Caki2 (cell line): ENCODE measurements at places on chromosomes 16 and 17. TPM values are rescaled to one million over a fixed set of nuclear protein-coding genes. Genes with fewer than 3 reads are reported as not detected.

The ARL5C gene
- total RNA-seq, result not detected in 2 replicates

- peak; percentile 6 for DNase-seq
These were observed 78.9 kb downstream of the TRIM37 start for GRCh38 chr17:59027750-59028149.

DNA sequence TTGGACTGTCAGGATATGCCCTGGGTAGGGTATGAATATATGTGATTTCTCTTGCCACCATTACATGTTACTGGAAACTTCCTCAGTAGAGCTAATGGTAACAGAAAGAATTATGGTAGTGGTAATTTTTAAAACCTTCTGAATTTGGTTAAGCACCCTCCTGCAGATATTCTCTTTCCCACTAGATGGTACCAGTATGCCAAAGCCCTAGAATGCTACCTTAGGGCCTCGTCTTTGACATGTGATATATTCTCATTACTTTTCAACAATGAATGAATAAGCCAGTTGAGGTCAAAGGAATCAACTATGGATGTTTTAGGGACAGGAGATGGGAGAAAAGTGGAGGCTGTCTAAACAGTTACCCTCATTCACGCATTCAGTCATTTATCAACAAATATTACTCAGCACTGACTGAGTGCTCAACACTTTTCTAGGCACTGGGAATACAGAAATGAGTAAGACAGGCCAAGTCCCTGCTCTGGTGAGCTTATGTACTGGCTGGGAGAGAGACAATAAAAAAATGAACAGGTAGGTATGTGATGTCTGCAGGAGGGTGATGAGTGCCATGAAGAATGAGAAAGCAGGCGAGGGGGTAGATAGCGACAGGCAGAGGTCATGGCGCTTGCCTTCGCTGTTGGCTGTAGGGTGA, 14.7 kb downstream of the CDH13 start:
- peak; percentile 37 for DNase-seq

DNA sequence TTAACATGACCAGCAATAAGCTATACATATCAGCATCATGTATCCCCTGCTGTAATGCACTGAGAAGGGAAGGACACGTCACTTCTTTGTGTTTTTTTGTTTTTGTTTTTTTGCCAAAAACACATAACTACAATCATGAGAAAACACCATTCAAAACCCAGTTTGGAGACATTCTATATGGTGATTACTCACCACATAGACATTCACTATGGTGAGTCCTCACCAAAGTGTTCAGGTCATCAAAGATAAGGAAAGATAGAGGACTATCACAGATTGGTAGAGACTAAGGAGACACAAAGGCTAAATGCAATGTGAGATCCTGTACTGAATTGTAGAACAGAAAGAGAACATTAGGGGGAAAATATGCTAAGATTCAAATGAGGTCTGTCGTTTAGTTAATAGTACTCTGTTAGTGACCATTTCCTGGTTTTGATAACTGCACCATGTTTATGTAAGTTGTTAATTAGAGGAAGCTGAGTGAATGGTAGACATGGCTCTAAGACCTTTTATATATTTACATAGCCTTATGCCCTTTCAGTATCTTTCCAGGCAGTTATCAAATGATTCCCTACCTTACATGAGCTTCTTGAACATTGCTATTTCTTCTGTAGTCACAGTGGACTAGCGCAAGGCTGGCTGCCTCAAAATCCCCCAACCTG, 46.6 kb downstream of the PIK3R5 start:
- DNase-seq, result no peak

- peak; percentile 8 for DNase-seq
These were observed 22.9 kb downstream of the DHRS7C start for GRCh38 chr17:9768381-9768934.

DNA sequence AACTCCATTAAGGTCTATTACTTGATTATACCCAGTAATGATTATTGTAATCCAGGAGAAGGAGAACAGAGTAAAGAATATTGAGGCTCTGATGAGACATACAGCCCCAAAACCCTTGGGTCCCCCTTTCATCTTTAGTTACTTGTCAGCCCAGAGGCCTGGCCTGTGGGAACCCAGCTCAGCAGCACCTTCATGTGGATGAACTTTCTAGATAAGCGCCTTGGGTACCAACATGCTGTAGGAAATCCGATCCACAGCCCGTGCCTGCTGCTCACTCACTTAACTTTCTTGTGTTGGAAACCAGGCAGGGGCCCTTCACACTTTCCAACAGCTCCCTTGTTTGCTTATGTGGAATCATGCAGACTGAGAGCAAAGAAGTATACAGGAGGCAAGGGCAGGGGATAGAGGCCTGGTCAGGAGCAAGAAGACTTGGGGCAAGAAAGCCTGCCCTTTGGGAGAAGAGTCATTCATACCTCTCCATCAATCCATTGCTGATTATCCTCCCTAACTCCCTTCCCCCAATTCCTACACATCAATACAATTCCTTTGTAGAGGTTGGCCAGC, 64.0 kb upstream of the SOX9 start:
- DNase-seq, result no peak

- DNase-seq, result no peak
These were observed 4.3 kb downstream of the MYH8 start for GRCh38 chr17:10417431-10417830.

The DRC7 gene
- 0.35 TPM in 1 of 2 replicates, not detected in the other for total RNA-seq

DNA sequence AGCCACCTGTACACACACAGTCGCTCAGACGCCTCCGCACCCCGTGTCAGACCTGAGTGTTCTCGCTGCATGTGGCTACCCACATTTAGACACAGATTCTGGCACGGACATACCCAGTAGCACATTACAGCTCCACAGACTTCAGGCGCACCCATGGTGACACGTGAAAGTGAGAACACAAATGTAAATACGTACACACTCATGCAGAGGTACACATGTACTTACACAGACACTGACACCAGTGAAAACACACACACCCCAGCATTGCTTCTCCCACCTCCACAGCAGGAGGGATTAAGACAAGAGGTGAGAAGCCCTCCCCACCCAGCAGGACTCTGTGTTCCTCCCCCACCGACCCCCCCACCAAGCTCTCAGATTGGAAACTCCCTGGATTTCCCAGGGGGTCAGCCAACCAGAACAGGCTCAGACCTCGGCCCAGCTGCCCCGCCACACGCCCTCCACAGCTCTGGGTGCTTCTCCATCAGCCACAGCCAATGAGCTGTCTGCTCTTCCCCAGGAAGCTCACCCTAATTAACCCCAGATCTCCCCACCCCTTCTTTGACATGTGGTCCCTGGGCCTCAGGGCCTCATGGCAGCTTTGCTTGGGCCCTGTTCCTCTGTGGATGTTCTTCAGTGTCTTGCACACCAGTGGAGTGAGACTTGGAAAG, 5.3 kb upstream of the FOXN1 start:
- DNase-seq, result peak; percentile 40

DNA sequence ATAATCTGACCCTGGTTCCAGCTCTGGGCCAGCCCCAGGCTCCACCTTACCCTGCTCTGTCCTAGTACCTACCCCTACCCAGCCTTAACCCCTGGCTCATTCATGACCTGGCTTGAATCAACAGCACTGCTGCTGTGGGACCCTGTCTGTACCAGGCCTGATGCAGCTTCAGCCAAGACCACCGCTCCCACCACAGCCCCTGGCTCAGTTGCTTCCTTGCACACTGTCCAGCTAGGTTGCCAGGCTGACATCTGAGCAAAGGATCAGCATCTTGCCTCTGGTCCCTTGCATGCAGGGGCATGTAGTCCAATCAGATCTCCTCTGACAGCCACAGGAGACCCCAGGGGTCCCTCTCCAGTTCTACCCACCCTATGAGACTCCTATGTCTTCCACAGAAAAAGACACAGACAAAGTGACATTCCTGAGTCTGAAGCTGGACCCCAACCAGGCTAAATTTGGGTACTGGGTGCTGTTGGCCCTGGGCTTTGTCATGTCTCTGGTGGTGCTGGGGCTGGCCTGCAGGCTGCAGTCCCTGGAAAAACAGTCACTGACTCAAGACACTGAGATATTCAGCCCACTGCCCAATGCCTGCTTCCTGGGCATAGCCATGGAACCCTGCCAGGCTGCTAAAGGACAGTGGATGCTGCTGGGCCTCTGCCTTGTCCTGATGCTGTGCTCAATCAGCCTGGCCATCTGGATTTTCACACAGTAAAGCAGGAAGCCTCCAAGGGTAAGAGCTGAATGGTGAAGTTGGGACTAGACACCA, 3.9 kb upstream of the KCNH6 start:
- DNase-seq, result no peak

DNA sequence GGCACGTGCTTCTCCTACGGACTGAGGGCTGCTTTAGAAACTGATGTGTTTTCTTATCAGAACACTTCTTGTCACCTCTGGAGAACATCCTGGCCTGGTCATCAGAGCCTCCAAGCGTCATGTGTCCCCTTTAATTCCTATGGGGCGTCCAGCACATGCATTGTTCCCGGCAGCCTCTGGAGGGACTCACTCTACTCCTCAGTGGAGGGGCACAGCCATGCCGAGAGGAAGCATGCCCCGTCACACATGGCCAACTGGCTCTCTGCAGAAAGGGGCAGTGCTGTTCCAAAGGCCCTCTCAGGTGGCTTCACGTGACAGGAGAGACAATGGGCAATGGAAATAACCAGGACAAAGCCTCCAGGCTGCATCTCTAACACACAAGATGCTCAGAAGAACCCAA, 31.8 kb downstream of the CDRT15L2 start:
- DNase-seq, result no peak

The CNGB1 gene
- total RNA-seq, result 0.20 TPM in 1 of 2 replicates, not detected in the other

DNA sequence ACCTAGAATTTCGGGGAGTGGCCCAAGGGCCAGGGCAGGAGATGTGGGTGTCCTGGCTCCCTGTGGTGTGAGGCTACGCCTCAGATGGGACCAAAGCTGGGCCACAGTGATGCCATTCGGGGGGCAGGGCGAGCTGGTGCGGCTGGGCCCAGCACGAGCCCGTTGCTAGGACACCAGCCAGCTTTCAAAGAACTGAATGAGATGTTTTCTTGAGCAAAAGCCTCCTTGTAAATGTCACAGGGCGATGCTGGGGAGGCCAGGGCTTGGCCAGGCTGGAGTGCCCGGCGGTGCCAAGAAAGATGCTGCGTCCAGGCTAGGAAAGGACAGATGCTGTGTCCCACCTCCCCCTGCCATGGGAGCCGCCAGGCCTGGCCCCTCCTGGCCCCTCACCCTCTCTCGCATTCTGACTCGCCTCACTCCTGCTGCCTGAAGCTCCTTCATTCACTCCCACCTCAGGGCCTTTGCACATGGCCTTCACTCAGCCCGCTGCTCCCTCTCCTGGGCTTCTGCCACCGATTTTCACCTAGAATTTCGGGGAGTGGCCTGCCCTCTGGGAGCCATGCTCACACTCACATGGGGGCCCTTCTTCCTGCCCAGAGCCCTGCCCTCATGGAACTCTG, 39.1 kb downstream of the CPNE2 start:
- no peak for DNase-seq

- no peak for DNase-seq
These were observed 41.2 kb downstream of the MEAK7 start for GRCh38 chr16:84463221-84463620.

- DNase-seq, result peak; percentile 75
These were observed 4.6 kb downstream of the PLCD3 start for GRCh38 chr17:45127548-45128300.

- DNase-seq, result no peak
These were observed 22.0 kb downstream of the SP2 start for GRCh38 chr17:47918006-47918405.

- DNase-seq, result peak; percentile 36
These were observed 152.5 kb downstream of the XYLT1 start for GRCh38 chr16:17318238-17318637.

DNA sequence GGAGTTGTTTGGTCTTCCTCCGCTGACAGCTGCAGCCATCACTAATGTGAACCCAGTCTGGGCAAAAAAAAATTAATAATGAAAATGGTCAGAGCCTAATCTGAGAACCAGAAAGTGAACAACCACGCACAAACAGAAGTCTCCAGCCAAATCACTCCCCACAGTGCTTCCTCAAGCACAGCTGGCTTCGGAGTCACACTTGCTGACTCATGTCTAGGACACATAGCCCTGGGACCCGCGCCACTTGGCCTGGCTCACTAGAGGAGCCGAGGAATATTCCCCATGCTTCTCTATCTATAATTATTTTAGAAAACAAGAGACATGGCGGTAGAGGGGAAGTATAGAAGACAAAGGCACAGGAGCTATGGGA, 109.1 kb downstream of the ZFHX3 start:
- peak; percentile 50 for DNase-seq

DNA sequence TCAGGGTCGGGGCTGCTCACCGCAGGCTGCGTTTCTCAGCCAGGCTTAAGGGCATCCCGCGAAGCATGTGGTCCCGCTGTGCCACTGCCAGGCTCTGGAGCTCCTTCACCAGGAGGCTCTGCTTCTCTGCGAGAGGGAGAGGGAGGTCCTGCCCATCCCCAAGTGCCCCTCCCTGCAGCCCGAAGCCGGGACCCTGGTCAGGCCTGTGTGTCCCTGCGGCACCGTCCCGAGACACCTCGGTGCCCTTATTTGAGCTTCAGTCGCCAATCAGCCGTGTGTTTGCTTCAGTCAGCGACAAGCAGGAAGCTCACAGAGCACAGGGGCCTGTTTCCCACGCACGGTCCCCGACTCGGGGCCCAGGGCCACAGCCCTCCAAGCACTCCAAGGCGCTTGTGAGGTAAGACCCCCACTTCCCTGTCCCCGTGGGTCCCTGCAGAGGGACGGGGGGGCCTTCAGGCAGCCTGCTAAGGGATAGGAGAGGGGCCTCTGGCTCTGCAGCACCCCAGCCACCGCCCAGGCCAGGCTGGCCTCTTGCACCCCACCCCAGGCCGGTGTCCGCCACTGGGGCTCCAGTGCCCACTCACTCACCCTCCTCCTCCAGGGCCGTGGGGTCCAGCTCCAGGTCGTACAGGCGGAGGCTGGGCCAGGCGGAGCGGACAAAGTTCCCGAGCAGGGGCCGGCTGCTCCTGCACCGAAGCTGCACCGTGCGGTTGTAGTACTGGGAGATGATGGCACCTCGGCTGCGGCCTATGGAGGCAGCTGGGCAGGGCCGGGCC, 3.2 kb downstream of the TMC6 start:
- no peak for DNase-seq

GRCh38 chr17:58918072-58918471, 162.4 kb downstream of the PPM1E start:
- DNase-seq, result no peak

GRCh38 chr17:82687871-82688270, 10.6 kb downstream of the RAB40B start:
- peak; percentile 83 for DNase-seq

GRCh38 chr17:61376931-61377838, 22.5 kb upstream of the TBX2 start:
- no peak for DNase-seq

- DNase-seq, result no peak
These were observed 1.3 kb downstream of the ENGASE start for GRCh38 chr17:79075861-79076406.

- no peak for DNase-seq
These were observed 1.1 kb downstream of the CBX1 start for GRCh38 chr17:48100160-48100559.

The UMOD gene
- total RNA-seq, result not detected in 2 replicates

GRCh38 chr16:26567356-26567755, 499.4 kb upstream of the C16orf82 start:
- DNase-seq, result no peak

The CENPV gene
- total RNA-seq, result 62.6 and 87.5 TPM in 2 replicates
